Stimulated activated CD4-positive, alpha-beta T cell treated with anti-CD3 and anti-CD28 coated beads, Interleukin-2, amount 100 ng/mL, for 48 hours (primary cell): ENCODE measurements at places on chromosomes 2 and 18.

GRCh38 chr2:241050624-241051577 lies 51.2 kb downstream of the MTERF4 start:
- no peak for DNase-seq

GRCh38 chr2:2014251-2014771 lies 270.0 kb upstream of the PXDN start:
- DNase-seq, result no peak

- no peak for DNase-seq
Measured at GRCh38 chr2:188403676-188404075, 112.0 kb downstream of the GULP1 start.

DNA sequence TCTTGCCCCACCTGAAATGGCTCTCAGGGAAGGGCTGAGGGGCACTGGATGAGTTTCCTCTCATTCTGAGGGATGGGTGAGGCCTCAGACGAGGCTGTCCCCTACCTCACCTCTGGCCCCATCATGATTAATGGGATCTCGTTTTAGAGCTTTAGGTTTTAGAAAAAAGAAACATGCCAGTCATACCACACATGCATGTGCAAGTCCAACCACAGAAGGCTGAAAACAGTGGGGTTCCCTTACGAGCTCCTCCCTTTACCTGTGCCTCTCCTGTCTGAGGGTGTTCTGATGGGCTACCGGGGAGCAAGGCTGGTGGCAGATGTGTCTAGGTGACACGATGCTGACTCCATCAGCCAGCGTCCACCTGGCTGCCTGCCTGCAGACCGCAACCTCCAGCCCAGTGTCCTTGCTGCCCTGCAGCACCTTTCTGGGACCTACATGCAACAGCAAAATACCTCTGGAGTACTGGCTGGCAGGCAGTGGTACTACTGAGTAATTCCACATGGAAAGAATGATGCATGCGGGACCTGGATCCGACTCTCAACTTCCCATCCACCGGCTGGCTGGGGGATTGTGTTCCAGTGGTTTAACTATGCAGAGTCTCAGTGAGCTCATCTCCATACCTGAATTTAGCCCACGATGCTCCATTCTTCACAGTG lies 9.1 kb upstream of the LYPD6B start:
- DNase-seq, result no peak

- no peak for DNase-seq
Measured at GRCh38 chr2:26609205-26609631, 31.9 kb downstream of the CIB4 start.
